ENCODE measurements at places on chromosomes 1 and 21.
A peak's percentile ranks its signal among the peaks of the same experiment; 100 is the strongest.

- no peak for DNase-seq
Measured at GRCh38 chr1:47901001-47901575, 96.1 kb downstream of the TRABD2B start.

- no peak for DNase-seq
Measured at GRCh38 chr21:28617300-28617699, 375.4 kb downstream of the LTN1 start.

- DNase-seq, result no peak
Measured at GRCh38 chr1:205576805-205577761, 54.7 kb downstream of the ELK4 start.

DNA sequence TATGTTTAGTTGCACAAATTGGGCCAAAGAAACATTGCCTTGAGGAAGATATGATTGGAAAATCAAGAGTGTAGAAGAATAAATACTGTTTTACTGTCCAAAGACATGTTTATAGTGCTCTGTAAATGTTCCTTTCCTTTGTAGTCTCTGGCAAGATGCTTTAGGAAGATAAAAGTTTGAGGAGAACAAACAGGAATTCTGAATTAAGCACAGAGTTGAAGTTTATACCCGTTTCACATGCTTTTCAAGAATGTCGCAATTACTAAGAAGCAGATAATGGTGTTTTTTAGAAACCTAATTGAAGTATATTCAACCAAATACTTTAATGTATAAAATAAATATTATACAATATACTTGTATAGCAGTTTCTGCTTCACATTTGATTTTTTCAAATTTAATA, 43.0 kb downstream of the CD46 start:
- no peak for DNase-seq

DNA sequence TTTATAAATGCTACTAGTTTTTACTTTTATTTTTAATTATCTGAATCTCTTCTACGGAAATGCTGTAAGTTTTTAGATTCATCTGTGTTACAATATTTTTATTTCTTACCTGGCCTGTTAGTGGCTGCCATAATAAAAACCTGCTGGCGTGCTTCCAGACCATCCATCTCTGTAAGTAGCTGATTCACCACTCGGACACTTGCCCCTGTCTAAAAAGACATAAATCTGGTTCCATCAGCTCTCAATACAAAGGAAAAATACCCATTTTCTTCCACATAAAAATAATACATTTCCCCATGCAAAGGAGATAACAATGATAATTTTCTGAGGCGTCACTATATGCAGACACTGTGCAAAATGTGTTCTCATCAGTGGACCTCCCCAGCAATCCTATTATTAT, 62.0 kb downstream of the NVL start:
- no peak for DNase-seq

DNA sequence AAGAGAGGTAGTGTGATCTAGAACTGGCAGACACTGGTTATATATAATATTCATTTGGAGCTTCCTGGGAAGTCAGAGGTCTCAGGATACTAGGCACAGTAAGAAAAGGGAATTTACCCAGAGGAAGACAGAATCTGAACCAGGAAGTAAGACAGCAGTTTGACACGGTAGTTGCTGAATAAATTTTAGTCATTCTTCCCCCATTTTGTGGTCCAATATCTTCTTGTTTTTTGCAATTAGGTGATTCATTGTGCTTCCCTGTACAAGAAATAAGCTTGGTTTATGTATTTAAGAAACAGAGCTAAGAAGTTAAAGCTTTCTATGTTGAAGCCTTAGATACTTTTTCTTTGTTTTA, 1.3 kb downstream of the TMEM167B start:
- peak; percentile 39 for DNase-seq

DNA sequence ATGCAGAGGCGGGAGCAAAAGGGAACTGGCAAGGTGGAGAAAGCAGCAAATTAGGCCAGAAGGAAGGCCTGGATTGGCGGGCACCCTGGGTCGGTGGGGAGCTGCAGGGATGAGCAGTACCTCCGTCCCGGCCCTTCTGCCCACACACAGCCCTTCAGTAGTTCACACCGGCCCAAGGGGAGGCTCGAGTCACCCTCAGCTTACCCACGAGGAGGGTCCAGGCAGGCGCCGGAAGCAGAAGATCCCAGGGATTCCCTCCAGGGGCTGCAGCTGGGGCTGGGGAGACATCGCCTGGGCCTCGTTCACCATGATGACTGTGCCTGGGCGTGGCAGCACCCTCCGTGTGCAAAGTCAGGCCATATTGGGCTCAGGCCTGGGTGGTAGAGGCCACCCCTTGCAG, 190.0 kb downstream of the PRDM16 start:
- no peak for DNase-seq

- no peak for DNase-seq
Measured at GRCh38 chr1:15176120-15176519, 22.6 kb downstream of the TMEM51 start.

DNA sequence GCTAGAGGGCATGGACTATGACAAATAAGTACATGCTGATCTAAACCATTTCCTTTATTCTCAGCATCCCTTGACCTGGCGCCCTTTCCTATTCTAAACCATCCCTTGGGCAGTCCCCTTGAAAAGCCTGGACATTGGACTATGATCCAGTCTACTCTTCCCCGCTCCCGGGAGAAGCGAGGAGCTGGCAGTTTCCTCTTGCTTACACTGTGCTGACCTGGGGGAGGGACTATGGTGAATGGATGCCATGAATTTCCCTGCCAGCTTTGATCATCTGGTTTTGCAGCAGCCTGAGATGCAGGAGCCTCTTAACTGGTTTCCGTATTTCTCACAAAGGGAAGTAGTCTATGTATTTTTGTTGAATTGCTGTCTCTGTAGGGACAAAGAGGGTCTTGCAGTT, 121.7 kb downstream of the KIF26B start:
- no peak for DNase-seq

Data from AG10803 (cell line).